ENCODE measurements at places on chromosomes 5 and 9.

- no peak for DNase-seq
These were observed 121.1 kb downstream of the C5orf15 start for GRCh38 chr5:133847301-133847700.

- DNase-seq, result no peak
These were observed 31.9 kb downstream of the FAM240B start for GRCh38 chr9:38687992-38688391.

DNA sequence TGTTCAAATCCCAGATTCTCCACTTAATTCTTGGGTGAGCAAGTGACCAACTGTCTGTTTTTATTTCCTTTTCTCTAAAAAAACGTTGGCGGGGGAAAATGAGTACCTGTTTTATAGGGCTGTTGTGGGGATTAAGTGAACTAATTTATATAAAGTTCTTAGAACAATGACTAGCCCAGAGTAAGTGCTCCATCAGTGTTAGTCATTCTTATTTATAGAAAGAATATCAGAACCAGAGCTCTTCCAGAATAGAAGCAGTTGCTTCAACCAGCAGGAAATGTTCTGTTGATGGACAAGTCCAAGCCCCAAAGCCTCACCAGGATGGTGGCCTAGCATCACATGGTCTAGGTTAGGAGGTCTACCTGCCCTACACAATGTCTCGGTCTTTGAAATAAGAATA is 379.2 kb downstream of the ACTL7B start:
- DNase-seq, result no peak

DNA sequence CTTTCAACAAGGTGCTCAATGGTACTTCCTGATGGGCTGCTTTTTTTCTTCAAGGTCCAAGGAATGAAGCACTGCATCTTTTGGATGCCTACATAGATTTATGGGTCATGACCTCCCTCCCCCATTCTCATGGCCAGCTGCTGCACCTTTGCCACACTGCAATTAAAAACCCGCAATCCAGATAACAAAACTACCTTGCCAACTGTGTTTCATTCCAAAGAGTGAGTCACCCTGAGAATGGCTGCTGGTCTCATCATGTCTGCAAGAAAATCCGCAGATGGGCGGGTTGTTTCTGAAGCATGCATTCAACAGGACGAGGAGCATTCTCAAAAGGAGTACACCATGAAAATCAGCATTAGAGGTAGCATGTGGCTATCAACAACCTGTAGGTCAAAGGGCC is 139.8 kb downstream of the ELAVL2 start:
- DNase-seq, result no peak

DNA sequence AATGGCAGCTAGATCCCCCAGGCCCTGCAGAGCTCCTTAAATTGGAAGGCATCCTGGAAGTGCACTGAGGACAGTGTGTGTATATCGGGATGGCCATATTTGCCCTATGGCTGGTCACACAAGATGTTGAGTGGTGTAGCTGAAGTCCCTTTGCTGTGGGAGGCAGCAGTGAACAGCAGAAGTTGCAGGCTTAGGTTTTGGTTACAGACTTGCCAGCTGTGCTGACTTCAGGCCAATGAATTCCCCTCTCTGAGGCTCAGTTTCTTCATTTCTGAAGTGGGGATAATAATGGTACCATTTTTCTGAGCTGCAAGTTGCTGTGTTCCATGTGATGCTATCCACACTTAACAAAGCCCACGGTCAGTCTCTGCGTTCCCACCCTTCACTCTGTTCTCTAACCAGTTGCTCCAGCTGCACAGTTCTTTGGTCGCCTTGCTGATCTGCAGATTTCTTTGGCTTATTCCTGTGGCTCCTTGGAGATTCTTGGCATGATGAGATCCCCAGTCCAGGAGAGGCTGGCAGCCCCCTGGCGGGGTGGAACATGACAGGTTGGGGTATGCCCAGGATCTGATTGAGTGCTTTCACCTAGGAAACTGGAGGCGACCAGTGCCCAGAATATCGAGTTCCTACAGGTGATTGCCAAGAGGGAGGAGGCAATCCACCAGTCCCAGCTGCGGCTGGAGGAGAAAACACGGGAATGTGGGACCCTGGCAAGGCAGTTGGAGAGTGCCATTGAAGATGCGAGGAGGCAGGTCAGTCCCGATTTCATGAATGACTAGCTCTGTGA is 6.5 kb upstream of the GLE1 start:
- no peak for DNase-seq

GRCh38 chr5:177982072-177982727 is 13.8 kb downstream of the PROP1 start:
- no peak for DNase-seq

DNA sequence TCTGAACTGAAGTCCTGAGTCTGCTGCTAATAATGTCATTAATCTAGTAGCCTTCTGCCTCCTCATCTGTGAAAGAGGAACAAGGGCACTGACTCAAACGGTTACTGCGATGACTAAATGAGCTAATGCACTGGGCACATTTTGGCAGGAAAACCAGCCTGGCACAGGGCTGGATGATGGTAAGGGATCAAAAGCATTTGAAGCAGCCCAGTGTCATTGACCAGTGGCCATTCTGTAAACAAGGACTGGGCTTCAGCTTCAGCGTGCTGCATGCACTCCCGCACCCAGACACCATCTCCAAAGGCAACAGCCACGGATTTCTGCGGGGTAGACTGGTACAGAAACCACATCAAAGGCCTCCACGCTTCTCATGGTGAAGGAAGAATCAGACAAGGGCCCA is 8.0 kb downstream of the GCNT4 start:
- no peak for DNase-seq

DNA sequence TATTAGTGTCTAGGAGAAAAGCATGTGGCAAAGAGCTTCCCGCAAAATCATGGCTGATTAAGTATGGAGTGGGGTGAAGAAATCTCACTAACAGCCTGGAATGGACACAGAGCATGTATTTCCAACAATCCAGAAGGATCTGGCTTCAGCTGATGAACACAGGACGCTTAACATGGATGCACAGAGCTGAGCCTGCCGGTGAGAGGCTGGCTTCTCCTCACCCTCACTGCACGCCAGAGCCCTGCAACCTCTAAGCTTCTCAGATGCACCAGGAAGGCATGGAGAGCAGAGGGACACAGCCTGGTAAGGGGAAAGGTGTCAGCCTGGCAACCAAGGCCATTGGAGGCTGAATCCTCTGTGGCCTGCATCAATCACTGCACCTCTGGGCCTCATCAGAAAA is 298.5 kb downstream of the TRIM32 start:
- no peak for DNase-seq

GRCh38 chr5:113040672-113041260 is 64.2 kb downstream of the DCP2 start:
- no peak for DNase-seq

- no peak for DNase-seq
These were observed 59.7 kb downstream of the ATP10B start for GRCh38 chr5:160792281-160792680.

DNA sequence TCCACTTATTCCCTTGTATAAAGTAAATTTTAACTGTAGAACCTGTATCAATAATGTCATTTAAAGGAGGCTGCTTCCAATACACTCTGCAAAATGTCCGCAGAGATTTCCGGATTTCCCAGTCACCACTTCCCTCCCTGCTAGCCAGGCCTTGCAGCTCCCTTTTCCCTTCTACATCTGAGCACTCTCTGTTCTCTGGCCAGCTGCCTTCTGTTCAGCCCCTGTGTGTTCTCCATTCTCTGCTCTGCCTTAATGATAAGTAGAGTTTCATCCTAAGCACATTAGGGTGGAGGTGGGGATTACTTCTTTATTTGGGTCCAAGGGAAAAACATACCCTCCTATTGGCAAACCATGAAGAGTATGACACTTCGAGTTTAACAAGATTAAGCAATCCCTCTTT is 719.6 kb upstream of the WWC1 start:
- no peak for DNase-seq

DNA sequence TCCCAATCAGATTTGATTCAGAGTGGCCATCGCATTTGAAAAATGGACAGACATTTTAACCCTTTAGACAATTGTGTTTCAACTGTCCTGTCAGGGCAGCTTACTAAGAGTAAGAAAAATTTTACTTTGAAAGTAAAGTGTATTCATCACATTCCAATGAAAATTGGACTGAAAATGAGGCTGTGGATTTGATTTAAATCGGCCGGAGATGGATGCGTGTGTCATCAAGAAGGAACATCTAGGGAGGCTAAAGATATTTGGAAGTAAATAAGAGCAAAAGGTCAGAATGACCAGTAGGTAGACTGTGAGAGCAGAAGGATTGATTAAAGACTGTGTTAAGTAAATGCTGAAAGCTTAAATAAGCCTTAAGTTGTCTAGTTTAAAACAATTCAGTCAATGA is 1.5 kb downstream of the ZCCHC7 start:
- no peak for DNase-seq

DNA sequence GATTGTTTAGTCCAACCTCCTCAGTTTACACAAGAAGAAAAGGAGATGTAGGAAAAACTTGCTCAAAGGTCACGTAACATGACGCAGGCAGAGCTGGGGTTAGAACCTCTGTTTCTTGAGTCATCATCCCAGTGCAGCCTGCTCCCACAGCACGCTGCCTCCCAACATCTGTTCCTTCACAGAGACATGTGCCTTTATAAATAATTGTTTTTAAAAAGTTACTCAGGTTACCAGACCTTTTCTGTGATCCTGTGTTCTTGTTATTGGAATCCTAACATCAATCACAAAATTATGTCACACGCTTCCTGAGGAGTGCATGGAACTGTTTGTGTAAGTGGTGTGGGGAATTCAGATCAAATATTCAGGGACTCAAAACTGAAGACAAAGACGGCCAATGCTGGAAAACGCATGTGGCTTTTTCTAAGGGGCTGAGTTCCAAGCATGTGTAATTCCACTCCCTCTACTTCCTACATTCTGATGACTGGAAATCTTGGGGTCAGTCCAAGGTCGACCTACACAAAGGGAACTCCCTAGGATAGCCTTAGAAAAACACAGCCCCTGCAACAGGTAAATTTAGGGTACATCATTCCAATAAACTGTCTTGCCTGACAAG is 184.3 kb downstream of the TSSK1B start:
- DNase-seq, result no peak

DNA sequence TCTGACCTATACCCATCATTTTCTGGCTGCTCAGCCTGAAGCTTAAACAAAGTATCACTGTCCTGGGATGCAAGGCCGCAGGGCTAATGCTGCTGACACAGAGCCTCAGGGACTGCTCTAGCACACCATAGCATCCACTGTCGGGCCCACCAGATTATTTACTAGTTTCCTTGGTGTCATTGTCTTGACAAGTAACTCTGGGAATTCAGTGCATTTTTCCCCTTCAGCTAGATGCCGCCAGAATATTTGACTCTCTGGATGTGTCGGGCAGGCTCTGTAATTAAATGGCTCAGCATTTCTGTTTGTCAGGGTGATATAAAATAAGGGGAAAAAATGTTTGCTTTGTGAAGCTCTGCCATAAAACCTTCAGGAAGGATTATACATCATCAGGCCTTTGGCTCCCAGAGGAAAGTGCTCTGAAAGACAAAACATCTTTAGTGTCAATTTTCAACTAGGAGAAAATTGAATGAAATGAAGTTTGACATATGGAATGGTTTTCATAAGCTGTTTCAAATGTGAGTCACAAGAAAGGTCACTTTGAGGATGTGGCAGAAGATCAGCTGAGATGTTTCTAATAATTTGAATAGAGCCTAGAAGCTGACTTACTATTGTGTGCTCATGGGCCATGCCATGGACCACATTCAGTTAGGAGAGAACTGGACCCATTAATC is 350.1 kb downstream of the TMEM232 start:
- DNase-seq, result no peak

GRCh38 chr5:26339576-26339975 is 698.8 kb downstream of the CDH9 start:
- DNase-seq, result no peak

DNA sequence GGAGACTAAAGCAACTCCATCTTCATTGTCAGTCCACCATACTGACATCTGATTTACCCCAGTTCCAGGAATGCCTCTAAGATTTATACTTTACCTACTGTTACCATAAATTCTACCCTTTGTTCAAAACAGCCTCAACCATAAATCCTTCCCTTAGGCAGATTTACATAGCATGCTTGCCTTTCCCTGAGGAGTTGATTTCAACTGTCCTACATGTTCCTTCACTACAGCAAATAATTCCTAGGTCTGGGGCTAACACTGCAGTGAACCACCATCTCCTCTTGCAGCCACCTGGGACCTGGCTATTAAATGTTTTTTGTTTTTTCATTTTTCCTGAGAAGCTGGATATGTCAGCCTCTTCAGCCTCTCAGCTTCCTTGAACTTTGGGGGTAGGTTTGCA is 166.9 kb upstream of the PDE4D start:
- no peak for DNase-seq
